H54 (cell line): ENCODE measurements at places on chromosomes 16 and 17.
A peak's percentile ranks its signal among the peaks of the same experiment; 100 is the strongest.

DNA sequence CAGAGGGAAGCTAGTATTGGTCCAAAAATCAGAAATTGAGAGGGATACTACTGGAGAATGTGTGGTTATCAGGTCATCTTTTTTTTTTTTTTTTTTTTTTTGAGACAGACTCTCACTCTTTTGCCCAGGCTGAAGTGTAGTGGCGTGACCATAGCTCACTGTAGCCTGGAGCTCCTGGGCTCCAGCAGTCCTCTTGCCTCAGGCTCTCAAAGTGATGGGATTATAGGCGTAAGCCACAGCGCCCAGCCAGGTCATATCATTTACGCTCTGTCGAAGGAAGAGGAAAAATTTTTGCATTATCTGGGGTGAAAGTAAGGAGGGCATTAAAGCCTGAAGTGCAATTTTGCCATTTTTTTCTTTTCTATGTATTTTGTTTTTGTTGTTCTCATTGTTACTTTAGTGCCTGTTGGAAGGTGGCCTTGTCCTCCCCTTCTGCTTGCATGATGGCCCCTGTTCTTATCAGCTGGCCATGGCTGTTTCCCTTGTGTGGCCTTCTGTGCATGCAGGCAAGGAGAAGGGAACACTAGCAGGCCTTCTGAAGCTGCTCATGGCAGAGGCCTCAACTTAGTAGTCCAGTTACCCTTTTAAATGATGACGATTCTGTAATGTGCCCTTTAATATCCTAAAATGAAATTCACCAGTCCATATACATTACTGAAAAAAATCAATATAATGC lies 118.3 kb downstream of the SPECC1 start:
- no peak for DNase-seq

DNA sequence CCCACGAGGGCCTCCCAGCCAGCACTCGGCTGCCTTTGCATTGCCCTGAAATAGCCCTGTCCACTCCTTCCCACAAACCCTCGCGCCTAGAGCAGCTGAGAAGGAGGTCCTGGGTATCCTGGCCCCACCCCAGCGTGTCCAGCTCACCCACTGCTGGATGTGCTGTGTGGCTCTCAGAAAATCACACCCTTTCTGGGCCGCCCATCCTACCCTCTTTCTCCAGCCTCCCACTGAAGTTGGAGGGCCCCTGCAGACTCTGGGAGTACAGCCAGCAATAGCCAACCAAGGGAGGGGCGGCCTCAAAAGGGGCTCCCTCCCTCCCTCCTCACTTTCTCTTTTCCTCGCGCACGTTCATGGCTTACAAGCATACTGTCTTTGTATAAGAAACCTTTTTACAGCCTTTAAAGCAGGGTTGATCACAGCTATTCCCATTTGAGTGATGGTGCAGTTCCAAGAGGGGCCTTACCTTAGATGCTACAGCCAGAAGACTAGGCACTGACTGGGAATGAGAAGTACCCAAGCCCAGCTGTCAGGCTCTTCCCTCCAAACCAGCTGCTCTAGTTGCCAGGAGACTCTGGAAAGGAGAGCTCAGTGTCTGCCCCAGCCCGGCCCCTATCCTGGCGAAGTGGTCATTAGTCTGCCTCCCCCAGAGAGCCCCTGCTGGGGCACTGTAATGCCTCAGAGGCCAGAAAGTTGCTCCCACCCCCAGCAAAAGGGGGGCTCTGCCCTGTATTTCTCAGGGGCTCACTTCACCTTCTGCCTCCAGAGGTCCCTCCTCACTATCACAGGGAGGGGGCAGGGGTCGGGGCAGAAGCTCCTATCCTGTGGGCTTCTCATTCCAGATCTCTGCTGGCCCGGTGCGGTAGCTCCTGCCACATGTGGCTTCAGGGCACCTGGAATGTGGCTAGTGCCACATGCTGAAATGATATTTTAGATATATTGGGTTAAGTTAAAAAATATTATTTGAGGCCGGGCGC lies 38.1 kb downstream of the DCAKD start:
- DNase-seq = no peak

DNA sequence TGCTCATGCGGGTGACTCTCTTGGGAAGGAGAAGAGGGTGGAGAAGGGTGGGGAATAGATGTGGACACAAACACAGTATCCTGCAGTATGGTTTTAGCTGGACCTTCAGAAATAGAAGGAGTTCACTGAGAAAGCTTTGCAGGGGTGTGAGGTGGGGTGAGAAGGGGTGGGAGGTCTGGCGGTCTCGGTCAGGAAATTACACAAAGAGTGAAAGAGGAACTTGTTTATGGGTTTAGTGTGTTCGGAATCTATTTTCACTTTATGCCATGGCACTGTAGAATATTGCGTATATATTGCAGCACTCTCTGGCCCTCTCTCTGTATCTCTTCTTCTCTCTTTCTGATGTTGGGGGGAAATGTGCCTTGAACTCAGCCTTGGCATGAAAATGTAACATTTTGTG lies 148.2 kb upstream of the GOT2 start:
- DNase-seq = no peak

DNA sequence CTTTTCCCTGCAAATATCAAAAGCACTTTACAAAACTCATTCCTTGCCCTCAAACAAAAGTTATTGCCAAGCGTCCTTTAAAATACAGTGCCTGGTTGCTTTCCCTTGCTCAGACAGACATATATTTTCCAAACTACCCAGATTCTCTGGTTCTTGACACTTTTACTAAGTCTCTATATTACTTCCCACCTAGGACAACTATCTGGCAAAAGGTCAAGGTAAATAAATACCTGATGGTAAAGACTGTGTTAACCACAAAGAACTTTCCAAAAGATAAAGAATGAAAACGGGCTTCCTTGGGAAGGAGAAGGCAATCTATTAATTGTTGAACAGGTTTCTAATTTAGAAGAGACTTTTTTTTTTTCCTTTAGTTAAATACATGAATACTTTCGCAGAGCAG lies 1.9 kb downstream of the HS3ST3A1 start:
- no peak for DNase-seq

- peak; percentile 81 for DNase-seq
These were observed 4.0 kb upstream of the ABCC3 start for GRCh38 chr17:50630524-50631194.

DNA sequence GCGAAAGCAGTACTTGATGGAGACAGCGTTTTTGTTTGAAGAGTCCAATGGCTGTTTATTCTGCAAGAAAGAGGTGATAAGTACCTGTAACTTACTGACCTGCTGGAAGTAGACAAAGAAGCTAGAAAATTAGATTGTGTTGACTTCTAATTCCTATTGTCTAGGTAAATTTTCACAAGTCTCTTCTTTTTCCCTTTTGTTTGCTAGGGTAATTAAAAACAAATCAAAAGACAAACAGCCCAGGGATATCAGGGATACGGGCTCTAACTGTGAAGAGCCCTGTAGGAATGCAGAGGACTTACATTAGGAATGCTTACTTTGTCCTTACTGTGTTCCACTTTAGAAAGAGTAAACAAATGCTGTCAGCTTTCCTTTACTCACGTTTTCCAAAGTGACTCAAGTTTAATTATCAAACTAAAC lies 7.0 kb downstream of the PSME3IP1 start:
- DNase-seq = no peak

- DNase-seq = no peak
These were observed 427 bp upstream of the NLK start for GRCh38 chr17:28041844-28042656.

DNA sequence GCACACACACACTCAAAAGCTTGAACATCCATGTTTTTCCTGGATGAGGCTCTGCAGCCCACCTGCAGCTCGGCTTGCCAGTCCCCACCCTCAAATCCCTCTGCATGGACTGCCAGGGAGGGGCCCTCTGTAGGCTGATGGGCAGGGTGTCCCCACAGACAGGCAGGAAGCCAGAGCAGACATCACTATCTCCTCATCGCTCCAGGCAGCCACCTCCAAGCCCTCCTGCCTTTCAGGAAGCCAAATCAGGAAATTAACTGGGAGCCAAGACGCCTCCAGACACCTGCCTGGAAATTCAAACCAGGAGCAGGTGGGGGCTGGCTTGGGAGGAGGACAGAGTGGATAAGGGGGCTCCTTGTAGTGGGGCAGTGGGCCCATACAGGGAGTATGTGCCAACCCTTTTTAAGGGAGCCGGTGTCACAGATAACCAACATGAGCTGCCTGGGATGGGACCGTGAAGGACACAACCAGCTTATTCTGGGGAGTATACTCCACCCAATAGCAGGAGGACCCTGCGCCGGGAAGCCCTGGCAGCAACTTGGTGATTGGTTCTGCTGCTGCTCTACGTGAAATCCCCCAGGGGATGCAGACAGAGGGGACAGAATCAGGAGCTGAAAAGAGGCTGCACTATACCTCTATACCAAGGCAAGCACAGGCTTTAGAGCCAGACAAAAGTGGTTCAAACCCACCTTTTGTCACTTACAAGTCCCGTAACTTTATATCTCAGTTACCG lies 139.1 kb downstream of the CCT6B start:
- DNase-seq = no peak

GRCh38 chr16:87244636-87245197 lies 72.5 kb downstream of the C16orf95 start:
- no peak for DNase-seq

DNA sequence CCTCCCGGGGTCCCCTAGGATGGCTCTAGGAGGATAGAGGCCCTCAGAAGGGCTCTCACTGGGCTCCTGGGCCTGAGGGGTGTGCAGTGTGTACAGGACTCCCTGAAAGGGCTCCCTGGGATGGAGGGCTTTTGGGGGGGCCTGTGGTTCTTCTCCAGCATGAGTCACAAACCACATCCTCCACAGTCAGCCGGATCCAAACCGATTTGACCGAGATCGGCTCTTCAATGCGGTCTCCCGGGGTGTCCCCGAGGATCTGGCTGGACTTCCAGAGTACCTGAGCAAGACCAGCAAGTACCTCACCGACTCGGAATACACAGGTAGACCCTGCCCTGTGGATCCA lies 4.5 kb downstream of the TRPV2 start:
- DNase-seq = peak; percentile 69

GRCh38 chr17:69457603-69458002 lies 43.1 kb downstream of the MAP2K6 start:
- DNase-seq = no peak

DNA sequence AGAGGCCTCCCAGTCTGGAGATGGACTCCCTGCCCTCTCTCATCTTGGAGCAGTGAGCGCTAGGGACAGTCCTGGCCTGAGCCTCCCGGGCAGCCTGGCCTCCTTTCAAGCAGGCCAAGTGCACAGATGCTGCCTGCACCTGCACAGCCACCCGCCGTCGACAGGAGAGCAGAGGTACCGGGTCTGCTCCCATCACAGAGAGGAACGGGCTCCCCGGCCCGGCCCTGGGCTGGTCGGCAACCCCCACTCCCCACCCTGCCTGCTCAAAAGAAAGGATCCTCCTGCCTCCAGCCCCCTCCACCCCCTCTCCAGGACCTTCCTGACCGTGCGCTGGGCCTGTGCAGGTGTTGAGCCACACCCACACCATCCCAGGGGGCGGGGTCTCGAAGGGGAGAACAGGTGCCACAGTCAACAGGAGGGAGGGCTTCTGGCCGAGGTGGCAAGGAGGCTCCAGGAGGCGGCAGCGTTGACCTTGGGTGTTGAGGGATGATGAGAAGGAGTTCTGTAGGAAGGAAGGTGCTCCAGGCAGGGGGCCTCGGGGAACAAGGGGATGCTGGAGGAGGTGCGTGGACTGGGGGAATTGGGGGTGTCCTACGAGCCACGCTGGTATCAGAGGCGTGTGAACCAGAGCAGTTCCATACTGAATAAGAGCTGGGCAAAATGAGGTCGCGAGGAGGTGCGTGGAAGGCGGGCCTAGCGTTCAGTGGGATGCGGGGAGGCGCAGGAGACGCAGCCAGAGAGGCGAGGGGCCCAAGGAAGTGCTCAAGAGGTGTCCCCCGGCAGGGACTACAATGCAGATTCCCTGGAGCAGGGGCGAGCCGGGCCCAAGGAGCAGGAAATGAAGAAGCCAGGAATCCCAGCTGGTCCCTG lies 967 bp upstream of the CDH15 start:
- DNase-seq = no peak

- DNase-seq = no peak
These were observed 92.4 kb downstream of the KPNA2 start for GRCh38 chr17:68127914-68128313.

DNA sequence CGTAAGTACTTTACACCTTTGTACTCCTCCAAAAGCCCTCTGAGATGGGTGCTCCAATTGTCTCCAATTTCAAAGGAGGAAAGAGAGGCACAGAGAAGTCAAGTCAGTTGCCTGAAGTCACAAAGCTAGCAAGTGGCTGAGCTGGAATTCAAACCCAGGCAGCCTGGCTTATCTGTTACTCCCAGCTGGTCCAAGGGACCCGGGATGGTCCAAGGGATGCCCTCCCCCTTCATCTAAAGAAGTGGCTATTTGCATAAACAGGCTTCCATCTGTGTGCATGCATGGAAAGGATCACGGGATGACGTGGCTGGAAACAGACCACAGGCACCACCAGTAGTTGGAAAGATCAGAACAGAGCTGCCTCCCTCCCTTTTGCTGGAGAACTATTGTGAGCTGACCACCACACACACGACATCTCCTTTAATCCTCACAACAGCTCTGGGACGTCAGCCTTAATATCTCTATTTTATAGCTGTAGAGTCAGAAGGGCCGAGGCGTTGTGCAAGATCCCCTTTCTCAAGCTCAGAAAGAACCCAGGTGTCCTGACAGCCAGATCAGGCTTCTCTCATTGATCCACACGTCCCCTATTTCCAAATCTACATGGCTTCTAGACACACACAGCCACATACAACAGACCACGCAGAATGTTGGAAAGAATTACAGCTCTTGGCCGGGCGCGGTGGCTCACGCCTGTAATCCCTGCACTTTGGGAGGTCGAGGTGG lies 10.9 kb upstream of the COL1A1 start:
- no peak for DNase-seq

DNA sequence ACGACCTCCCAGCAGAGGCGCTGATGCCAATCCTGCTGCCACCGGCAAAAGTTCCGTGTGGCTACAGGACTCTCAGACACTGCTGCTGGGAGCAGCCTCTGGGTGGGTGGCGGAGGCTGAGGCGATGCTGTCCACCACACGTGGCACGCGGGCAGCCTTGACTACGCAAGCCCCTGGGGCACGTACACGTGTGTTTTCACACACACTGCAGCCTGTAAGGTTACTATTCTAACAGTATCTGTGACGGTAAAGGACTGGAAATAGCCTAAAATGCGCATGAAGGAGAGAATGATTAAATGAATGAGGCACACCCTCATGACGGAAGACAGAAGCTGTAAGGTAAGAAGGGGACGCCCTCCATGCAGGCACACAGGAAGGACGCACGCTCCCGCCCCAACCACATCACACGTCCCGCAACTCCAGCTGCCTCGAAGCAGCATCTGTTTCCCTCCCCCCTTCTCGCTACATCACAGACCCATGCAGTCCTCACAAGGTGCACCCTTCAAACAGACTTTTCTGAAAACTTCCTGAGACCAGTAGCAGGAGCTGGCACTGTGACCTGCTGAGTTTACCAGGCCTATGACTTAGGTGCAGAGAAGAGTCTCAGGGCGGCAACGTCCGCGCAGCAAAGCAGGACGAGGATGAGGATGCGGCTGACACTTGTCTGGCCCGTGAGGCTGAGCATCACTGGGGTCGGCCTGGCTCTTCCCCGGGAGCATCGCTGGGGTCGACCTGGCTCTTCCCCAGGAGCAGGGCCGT lies 28.7 kb upstream of the FASN start:
- no peak for DNase-seq

DNA sequence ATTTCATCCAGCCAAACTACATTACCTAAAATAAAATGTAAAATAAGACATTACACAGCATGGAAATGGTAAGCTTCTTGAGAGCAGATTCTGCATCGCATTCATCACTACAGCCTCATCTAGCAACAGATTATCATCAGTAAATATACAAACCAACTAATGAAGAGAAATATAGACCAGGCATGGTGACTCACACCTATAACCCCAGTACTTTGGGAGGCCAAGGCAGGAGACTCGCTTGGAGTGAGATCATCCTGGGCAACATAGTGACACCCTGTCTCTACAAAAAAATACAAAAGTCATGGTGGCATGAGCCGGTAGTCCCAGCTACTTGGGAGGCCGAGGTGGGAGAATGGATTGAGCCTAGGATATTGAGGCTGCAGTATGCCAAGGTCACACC lies 19.9 kb downstream of the NCBP3 start:
- DNase-seq = no peak
